WTC11 (cell line): ENCODE measurements at places on chromosomes 2 and 18. TPM values are rescaled to one million over a fixed set of nuclear protein-coding genes. Genes with fewer than 3 reads are reported as not detected.

GRCh38 chr2:40242315-40242714 lies 209.6 kb downstream of the SLC8A1 start:
- H3K27me3 ChIP-seq: no peaks in the 10 kb centered on the region
- H3K27ac ChIP-seq: peak overlapping the region; percentile 63; the same call in 1 of the 2 replicates
- H3K4me3 ChIP-seq: no peak overlapping the region
- H3K36me3 ChIP-seq: peaks cover 8% of the 10 kb centered on the region

DNA sequence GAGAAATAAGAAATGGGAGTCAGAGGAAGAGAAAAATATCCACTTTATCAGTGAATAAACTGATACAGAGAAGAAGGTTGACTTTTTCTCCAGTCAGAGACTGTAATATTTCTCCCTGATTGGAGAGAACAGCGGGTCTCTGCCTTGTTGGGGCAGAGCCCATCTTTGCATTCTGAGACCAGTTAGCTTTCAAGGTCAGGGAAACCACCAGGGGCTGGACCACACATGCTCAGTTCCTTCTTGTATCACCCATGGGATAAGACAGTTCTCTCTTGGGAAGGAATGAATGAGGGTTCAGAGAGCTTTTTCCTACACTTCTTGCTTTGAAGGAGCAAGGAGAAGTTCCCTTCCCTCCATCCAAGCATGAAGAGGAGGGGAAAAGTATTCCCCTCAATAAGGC lies 12.2 kb downstream of the GPATCH11 start:
- H3K4me3 ChIP-seq: no peak overlapping the region
- H3K27me3 ChIP-seq: no peaks in the 10 kb centered on the region
- H3K4me1 ChIP-seq: no peaks in the 10 kb centered on the region
- no peaks in the 10 kb centered on the region for H3K36me3 ChIP-seq

DNA sequence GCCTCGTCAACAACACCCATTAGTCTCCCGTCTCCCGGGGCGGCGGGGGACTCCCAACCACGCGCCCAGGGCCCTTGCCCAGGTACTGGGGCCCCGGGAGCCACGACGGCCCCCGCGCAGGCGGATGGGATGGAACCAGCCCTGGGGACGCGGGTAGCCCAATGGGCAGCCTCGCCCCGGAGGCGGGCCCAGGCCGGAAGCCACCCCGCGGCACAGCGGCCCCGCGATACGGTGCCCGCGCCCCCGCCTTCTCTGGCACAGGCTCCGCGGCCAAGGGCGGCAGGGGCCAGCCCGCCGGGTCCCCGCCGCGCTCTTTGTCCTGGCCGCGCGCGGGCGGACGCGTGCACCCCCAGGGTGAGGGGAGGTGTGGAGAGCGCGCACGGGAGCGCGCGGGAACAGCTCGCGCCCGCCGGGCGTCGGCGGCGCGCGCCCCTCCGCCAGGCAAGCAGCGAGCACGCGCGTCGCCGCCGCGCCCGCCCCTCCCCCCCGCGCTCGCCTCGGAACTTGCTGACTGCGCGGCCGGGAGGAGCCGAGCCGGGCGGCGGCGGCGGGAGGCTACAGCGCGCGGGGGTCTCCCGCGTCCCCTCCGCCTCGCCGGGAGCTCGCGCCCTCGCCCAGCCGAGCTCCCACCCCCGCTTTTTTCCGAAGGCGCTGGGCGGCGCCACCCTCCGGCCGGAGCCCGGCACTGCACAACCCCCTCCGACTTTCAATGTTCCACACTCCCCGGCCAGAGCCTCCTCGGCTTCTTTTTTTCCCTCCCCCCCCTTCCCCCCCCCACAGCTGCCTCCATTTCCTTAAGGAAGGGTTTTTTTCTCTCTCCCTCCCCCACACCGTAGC lies at the start of gene UBE2E3:
Gene UBE2E3 (plus strand): TSS at position 500 of the 837 bp plus-strand sequence. CDS start 1,438 bp downstream, outside the sequence.
- peak; percentile 88 for DNase-seq
- H3K36me3 ChIP-seq: peaks cover 13% of the 10 kb centered on the region
- H3K4me3 ChIP-seq: peak within 1 kb of the TSS; percentile 99
- peaks cover 50% of the 10 kb centered on the region for H3K4me1 ChIP-seq
- no peaks in the 10 kb centered on the region for H3K27me3 ChIP-seq
- peak within 1 kb of the TSS; percentile 98 for H3K27ac ChIP-seq

GRCh38 chr2:104572834-104573233 lies 281.1 kb upstream of the POU3F3 start:
- no peaks in the 10 kb centered on the region; the same call in 1 of the 2 replicates for H3K27me3 ChIP-seq
- no peak overlapping the region for H3K4me3 ChIP-seq
- no peaks in the 10 kb centered on the region for H3K36me3 ChIP-seq
- peaks cover 3% of the 10 kb centered on the region; the same call in 1 of the 2 replicates for H3K4me1 ChIP-seq
- no peak overlapping the region for H3K27ac ChIP-seq

CD207 gene
- total RNA-seq: not detected in 3 replicates

ANKRD23 gene
- 2.5 to 4.1 TPM (median 3.2 TPM) in 3 replicates for total RNA-seq

- H3K4me1 ChIP-seq: no peaks in the 10 kb centered on the region
- no peaks in the 10 kb centered on the region; the same call in 1 of the 2 replicates for H3K27me3 ChIP-seq
- no peak overlapping the region for H3K27ac ChIP-seq
- no peak for DNase-seq
- H3K4me3 ChIP-seq: no peak overlapping the region
Observed at GRCh38 chr18:39031647-39032046, 1466.0 kb upstream of the CELF4 start.

GRCh38 chr2:51535763-51536162 lies 503.8 kb upstream of the NRXN1 start:
- H3K36me3 ChIP-seq: peaks cover 3% of the 10 kb centered on the region; the same call in 1 of the 2 replicates
- H3K27me3 ChIP-seq: no peaks in the 10 kb centered on the region; the same call in 1 of the 2 replicates
- no peak for DNase-seq
- H3K4me3 ChIP-seq: no peak overlapping the region
- H3K27ac ChIP-seq: no peak overlapping the region

DNA sequence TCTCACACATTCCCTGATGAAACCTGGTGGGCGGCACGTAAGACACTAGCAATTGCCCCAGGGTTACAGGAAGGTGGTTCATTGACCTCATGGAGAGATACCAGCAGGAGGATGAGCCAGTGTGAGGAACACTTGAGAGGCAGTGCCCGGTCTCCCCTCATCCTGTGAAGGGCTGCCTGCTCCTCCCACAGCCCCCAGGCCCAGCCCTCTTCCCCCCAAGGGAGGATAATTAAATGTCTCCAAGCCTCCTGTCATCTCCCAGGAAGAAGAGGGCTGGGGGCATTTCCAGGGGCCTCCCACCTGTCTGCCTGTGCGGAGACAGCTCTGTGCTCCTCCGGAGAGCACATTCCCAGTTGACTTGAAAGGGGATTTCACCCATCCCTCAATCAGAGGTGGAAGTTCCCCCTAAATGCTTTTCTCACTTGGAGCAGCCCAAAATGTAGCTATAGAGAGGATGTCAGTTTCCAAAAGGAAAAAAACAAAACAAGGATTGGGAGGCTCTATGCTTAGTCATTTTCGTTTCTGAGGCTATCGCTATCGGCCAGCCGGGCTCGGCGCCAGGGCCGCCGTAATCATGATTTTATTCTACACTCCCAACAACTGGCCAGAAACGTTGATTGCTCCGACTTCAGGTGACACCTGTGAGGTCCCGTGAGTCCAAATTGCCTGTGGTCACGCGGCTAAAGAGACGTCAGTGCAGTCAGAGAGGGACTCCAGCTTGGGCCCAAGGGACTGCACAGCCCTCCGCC lies 7.1 kb downstream of the KCNF1 start:
- no peak overlapping the region for H3K27ac ChIP-seq
- no peak overlapping the region for H3K4me3 ChIP-seq
- no peaks in the 10 kb centered on the region for H3K36me3 ChIP-seq
- peaks cover 8% of the 10 kb centered on the region for H3K27me3 ChIP-seq
- DNase-seq: no peak
